ENCODE measurements at places on chromosomes 4 and X.

DNA sequence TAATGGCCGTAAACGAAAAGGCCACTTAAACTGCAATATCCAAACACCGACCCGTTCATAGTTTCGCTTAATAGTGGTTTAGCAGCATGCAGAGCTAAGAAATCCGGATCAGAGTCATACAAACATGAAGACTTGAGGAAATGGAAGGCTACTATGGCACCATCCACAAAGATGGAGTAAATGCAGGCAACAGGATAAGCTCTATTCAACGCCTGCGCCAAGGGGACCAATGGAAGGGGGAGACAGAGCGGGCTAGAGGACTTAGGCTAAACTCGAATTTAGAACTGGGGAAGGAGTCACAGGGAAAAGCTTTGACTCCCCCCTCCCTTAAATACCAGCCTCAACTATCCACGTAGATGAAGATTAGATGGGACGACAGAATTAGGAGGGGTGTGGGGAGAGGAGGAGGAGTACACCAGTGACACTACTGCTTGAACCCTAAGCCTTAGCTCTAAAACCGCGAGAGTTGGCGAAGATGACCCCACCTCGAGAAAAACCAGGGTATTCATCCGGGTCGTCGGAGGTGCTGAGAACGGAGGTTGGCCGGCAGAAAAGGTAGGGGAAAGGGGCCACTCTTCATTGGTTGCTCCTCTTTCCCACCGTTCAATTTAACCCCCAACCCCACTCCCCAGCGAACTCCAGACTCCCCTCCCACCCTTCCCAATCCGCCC is 3.5 kb downstream of the HUWE1 start:
- DNase-seq, result no peak

DNA sequence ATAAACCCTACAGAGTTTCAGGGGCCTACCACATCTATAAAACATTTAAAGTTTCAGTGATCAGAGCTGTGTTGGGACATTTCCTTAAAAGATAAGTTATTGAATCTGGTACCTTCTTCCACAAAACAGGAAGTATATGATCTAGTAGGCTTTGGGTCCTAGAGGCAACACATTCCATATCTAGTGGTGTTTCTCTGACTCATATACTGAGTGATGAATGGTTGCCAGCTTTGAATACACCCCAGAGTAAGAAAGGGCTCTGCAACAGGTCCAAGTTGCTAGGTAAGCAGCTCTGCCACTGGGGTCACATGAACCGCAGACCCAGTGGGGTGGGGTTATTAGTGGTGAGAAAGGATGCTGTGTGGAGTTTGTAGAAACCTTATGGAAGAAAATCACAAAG is 32.4 kb upstream of the BLTP1 start:
- DNase-seq, result no peak

DNA sequence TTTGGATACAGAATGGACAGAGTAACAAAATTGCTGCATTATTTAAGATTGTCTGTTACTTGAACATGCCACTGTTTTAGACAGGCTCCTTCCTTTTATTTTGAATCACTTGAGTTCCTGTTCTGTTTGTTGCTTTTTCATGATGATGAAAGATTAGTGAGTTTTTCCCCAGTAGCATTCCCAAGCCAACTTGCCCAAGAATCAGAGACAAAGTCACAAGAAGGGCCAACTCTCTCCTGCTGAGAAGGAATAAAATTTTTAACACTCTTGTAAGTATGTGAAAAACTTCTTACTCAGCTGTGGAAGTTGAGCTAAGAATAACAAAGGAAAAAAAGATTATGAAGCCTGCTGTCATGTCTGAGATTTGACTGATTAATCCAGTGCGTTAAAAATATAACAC is 104.2 kb downstream of the KLHL8 start:
- no peak for DNase-seq

- DNase-seq, result no peak
Observed at GRCh38 chrX:117957128-117957527, 159.5 kb downstream of the KLHL13 start.

DNA sequence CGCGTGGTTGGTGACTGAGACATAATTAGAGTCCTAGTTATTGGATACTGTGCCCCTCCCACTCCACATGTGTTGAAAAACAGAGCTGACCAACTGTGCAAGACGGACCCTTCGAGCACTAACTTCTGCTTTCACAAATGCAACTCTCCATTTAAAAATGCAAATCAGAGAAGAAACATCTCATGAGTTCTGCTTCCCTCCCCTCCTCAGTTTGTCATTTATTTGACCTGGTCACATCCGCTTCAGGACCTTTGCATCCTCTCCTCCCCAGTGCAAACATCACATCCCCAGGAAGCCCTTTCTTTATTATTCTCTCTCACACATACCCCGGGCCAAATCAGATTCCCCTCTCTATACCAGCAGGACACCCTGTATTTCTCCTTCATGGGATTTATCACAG is 38.1 kb upstream of the NOCT start:
- no peak for DNase-seq
